Naive thymus-derived CD4-positive, alpha-beta T cell (primary cell): ENCODE measurements at places on chromosomes 7 and 10. TPM values are rescaled to one million over a fixed set of nuclear protein-coding genes. Genes with fewer than 3 reads are reported as not detected.

Gene SYNPO2L
- total RNA-seq, result 0.08 TPM

Gene AFAP1L2
- total RNA-seq, result 0.56 TPM

Gene TAS2R3
- 1.2 TPM for total RNA-seq

DNA sequence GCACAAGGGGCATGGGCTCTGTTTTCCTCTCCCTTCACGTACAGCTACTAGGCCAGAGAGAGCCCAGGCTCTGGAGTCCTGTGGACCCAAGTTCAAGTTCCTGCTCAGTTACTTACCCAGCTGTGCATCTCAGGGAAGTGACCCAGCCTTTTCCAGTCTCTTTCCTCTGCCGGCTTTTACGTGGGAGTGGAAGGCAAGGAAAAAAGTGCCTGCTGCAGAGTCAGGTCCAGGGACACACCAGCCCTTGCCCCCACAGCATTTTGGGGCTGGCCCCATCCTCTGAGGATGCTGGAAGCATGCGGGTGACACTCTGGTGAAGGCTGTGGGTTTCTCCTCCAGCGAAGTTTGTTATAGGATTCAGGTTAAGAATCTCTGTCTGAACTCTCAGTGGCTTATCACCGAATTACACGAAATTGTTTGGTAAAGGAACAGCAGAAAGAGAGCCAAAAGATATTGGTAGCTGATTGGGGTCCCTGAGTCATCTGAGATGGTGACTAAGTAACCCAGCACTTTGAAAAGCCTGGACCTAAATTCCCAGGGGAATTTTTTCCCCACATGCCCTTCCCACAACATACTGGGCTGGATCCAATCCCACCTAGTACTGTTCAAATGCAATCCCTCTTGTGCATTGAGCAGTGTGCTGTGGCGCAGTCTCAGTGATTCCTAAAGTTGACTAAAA lies 424.3 kb downstream of the RPS24 start:
- no peaks in the 10 kb centered on the region for H3K27me3 ChIP-seq

DNA sequence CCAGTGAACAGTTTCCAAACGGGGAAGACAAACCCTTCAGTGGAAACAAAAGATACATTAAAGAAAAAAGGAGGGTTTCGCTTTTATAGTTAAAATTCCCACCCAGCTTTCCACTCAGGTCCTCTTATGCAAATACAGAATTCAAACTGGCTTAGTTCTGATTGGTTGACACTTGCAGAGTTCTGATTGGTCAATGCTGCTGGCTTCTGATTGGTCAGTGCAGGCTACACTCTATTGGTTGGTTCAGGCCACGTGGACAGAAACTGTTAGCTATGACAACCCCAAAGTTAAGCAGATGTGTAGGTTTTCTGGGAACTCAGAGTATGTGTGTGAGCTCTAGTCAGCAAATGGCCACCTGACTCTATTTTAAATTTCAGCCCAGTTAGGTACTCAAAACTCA lies 80.0 kb downstream of the FBXL13 start:
- no peak for DNase-seq
- no peaks in the 10 kb centered on the region for H3K36me3 ChIP-seq
- no peak overlapping the region for H3K4me3 ChIP-seq
- no peaks in the 10 kb centered on the region for H3K4me1 ChIP-seq

DNA sequence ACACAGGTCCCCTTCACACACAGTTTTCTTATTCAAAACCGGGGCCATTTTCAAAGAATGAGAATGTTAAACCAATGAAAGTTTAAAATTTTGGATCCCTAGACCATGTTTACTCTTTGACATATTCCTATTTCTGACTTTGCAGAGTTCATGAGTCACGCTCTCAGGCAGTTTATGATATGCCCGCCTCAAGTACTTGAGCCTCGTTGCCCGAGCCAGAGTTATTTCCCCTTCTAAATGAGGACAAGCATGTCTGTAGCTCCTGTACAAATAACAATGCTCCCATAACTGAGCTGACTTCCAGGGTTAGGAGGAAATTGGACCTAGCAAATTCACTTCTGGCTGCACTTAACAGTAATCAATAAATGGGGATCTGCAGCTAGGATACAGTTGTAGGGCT lies 87.9 kb upstream of the PDE1C start:
- DNase-seq, result no peak
- no peaks in the 10 kb centered on the region for H3K36me3 ChIP-seq
- H3K4me3 ChIP-seq, result no peak overlapping the region
- no peaks in the 10 kb centered on the region for H3K27me3 ChIP-seq
- no peak overlapping the region for H3K27ac ChIP-seq
- no peaks in the 10 kb centered on the region for H3K4me1 ChIP-seq

GRCh38 chr10:26486990-26487850 lies 49.1 kb downstream of the APBB1IP start:
- H3K4me1 ChIP-seq, result peaks cover 56% of the 10 kb centered on the region
- H3K36me3 ChIP-seq, result peaks cover 6% of the 10 kb centered on the region
- DNase-seq, result peak; percentile 68
- peak overlapping the region; percentile 43 for H3K4me3 ChIP-seq
- peak overlapping the region; percentile 84 for H3K27ac ChIP-seq

GRCh38 chr7:96823274-96823673 lies 113.6 kb upstream of the SEM1 start:
- no peaks in the 10 kb centered on the region for H3K4me1 ChIP-seq
- no peak for DNase-seq
- H3K27ac ChIP-seq, result no peak overlapping the region
- no peaks in the 10 kb centered on the region for H3K27me3 ChIP-seq

DNA sequence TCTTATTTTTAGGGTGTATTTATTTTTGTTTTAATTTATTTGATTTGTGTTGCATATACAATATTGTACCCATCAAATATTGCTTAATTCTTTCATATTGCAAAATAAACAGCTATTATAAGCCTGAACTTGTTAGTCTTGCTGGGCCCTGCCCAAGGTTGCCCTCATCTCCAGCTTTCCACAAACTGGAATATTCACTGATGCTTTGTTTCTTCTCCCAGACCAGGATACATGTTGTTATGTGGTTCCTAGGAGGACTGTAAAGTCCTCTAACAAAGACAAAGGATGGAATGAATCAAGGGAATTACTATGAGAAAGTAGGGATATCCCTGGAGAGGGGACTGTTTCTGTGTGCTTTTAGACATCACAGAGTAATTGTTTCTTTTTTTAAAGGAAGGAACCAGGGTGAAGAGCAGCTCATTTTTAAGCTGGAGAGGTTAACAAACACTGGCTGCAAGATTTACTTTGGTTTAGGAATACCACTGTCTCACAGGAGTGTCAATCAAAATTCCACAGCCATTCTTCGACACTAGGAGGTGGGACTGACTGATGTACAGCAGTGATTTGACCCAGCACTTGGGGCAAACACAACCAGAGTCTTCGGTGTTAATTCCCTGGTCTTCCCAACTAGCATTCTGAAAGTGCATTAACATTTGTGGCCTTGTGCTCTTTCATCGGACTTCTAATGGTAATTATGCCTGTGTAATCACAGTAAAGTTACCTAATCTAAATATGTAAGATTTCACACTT lies 14.8 kb upstream of the CD36 start:
- H3K27ac ChIP-seq, result no peak overlapping the region
- H3K4me3 ChIP-seq, result no peak overlapping the region
- no peaks in the 10 kb centered on the region for H3K27me3 ChIP-seq
- DNase-seq, result no peak
- no peaks in the 10 kb centered on the region for H3K36me3 ChIP-seq

- H3K4me3 ChIP-seq, result no peak overlapping the region
- peaks cover 49% of the 10 kb centered on the region for H3K36me3 ChIP-seq
- H3K4me1 ChIP-seq, result no peaks in the 10 kb centered on the region
- no peaks in the 10 kb centered on the region for H3K27me3 ChIP-seq
- DNase-seq, result no peak
These were observed 18.8 kb downstream of the DNAJC2 start for GRCh38 chr7:103325744-103326143.

DNA sequence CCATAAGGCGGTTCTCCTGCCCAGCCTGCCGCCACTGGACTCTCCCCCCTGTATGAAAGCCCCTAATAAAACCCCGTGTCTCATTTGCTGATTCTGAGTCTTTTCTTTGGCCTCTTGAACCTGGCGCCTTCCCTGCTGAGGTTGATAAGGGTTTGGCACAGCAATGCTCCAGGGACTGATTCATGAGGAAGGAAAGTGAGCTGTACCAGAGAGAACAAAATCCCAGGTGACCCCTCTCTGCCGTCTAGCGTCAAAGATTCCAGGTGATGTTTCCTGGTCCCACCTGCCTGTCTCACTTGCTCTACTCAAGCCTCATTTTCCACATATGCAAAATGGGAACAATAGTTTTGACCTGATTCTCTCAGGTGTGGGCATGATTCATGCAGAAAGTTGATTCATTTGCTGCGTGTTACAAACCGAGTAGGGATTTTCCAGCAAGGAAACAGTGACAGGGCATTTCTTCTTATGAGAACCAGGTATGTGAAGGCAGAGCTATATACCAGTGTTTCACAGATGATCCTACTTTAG lies 730.6 kb upstream of the IGFBP3 start:
- H3K4me3 ChIP-seq, result no peak overlapping the region
- no peaks in the 10 kb centered on the region for H3K36me3 ChIP-seq
- H3K27ac ChIP-seq, result no peak overlapping the region
- no peaks in the 10 kb centered on the region for H3K27me3 ChIP-seq
- DNase-seq, result no peak

DNA sequence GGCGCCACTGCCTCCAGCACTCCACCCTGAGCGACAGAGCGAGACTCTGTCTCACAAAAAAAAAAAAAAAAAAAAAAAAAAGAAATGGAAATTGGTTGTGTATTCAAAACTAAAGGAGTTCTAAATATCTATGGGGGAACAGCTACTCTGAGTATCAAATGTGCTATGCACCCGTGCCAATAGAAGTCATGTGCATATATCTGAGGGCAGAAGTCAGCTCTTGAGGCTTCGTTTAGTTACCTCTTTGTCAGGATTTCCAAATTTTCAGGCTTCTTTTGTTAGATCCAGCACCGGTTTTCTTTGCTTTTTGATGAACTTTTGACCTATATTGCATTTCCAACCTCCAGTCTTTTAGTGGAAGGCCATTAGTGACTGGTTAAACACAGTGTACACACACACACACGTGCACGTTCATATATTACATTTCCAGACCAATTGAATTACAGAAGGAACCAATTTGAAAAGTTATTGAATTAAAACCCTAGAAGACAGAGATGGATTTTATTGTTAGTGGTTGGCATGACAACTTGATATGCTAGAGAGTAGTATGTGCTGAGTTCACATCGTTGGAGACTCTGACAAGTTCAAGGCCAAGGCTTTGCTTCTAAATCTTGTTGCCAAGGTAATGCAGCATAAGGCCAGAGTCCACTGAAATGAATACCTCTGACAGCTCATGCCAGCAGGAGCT lies 33.1 kb upstream of the ADD3 start:
- H3K36me3 ChIP-seq, result no peaks in the 10 kb centered on the region
- H3K27ac ChIP-seq, result no peak overlapping the region
- H3K27me3 ChIP-seq, result no peaks in the 10 kb centered on the region
- H3K4me3 ChIP-seq, result no peak overlapping the region
- DNase-seq, result no peak
- no peaks in the 10 kb centered on the region for H3K4me1 ChIP-seq

DNA sequence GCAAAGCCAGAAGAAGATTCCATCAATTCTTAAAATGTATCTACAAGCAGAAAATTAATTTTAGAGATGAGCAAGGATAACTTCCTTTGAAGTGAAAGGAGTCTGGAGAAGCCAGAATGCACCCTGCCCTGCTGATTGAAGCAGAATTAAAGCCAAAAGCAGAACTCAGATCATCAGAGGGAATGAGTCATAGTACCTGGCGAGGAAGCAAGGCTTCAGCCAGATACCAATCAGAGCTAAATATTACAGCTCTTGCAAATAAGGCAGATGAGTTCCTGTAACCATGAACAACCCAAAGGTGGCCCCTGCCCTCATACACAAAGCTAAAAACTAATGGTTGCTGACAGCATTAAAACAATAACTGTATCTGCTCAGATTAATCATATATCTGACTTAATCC lies 10.4 kb downstream of the HTR7 start:
- H3K4me3 ChIP-seq, result no peak overlapping the region
- no peak overlapping the region for H3K27ac ChIP-seq
- no peaks in the 10 kb centered on the region for H3K4me1 ChIP-seq
- no peak for DNase-seq
- H3K36me3 ChIP-seq, result no peaks in the 10 kb centered on the region

GRCh38 chr7:149085866-149086265 lies 4.7 kb downstream of the ZNF786 start:
- H3K36me3 ChIP-seq, result no peaks in the 10 kb centered on the region
- no peak for DNase-seq
- H3K27me3 ChIP-seq, result no peaks in the 10 kb centered on the region
- peaks cover 9% of the 10 kb centered on the region for H3K4me1 ChIP-seq
- H3K27ac ChIP-seq, result no peak overlapping the region
- no peak overlapping the region for H3K4me3 ChIP-seq

- H3K4me1 ChIP-seq, result no peaks in the 10 kb centered on the region
- H3K4me3 ChIP-seq, result no peak overlapping the region
- H3K27ac ChIP-seq, result no peak overlapping the region
- H3K27me3 ChIP-seq, result no peaks in the 10 kb centered on the region
- DNase-seq, result no peak
- H3K36me3 ChIP-seq, result no peaks in the 10 kb centered on the region
These were observed 140.5 kb downstream of the PRKAG2 start for GRCh38 chr7:151736403-151736909.

DNA sequence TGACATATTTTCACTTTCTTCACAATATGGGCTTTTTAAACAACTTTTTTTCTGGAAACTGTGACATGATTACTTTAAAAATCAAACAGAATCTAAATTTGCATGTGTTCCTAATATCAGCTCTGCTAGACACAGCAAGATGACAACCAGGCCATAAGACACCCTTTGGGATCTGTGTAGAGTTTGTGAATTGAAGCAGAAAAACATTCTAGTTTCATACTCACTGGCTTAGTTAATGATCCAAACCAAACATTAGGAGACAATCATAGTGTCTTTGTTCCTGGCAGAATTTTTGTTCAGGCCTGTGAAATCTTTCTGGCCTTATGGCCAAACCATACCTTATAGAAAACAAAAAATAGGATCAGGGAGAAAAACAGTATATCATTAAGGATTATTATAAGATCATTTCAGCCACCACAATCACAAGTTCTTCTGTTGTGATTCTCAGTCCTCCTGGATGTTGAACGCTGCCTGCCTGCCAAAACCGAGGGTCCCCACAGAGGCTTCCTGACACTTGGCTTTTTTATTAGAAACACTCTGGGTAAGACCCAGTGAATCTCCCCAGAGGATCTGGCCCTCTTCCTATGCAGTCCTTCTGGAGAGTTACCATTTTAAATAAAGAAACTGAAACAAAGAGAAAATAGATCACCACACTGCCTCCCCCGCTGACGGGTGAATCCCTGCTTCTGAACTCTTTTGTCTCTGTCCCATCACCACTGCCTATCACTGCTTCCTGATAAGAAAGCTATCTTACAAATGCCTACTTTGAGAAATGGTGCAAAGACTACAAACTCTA lies 79.2 kb upstream of the PPP1R3C start:
- H3K4me1 ChIP-seq, result no peaks in the 10 kb centered on the region
- no peak for DNase-seq
- H3K4me3 ChIP-seq, result no peak overlapping the region
- H3K27me3 ChIP-seq, result no peaks in the 10 kb centered on the region
- H3K27ac ChIP-seq, result no peak overlapping the region

- no peak overlapping the region for H3K27ac ChIP-seq
- DNase-seq, result no peak
- no peaks in the 10 kb centered on the region for H3K27me3 ChIP-seq
- H3K4me1 ChIP-seq, result no peaks in the 10 kb centered on the region
These were observed 48.8 kb downstream of the ARHGAP22 start for GRCh38 chr10:48556065-48556464.
